ENCODE measurements at places on chromosomes 2 and 18.

DNA sequence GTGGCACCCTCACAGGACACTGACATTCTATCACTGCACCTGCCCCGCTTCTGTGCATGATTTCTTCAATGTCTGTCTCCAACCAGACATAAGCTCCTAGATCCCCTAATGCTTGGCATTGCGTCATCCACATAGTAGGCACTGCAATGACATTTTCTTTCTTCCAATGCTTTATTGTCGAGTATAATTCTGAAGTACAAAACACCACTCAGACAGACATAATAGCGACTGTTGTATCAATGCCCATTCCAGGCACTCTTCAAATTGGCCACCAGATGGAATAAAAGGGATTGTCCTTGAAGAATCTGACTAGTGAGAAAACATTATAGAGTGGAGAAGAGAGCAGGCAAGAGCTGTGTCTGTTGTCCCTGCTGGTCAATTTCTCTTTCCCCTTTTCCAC, 89.0 kb downstream of the LPIN1 start:
- no peak for DNase-seq

DNA sequence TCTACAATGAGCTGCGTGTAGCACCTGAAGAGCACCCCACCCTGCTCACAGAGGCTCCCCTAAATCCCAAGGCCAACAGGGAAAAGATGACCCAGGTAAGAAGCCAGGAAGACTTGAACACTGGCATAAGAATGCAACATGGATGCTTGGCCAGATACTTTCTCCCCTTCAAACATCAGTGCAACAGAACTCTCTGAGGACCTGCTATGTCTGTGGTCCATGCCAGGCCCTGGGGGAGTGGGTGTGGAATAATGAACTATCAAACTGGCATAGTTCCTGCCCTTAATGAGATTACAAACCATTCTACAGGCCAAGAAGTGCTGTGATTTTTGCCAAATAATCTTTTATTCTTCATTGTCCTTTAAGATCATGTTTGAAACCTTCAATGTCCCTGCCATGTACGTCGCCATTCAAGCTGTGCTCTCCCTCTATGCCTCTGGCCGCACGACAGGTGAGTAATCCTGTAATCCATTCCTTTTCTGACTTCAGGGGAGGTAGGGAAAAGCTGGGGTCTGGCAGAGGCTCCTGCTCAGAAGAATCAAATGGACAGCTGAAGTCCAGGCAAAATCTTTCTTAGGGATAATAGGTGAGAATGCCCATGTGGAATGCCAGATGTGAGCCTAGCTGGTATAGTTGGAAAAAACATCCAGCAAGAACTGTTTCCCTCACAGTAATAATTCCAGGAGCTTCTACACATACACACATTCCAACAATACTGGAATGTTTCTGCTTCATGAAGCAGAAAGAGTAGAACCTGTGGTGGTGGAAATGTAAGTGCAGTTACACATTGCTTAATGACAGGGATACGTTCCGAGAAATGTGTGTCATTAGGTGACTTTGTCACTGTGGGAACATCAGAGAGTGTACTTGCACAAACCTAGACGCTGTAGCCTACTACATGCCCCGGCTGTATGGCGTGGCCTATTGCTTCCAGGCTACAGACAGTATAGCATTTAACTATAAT, 16.2 kb downstream of the ACTG2 start:
- no peak for DNase-seq

DNA sequence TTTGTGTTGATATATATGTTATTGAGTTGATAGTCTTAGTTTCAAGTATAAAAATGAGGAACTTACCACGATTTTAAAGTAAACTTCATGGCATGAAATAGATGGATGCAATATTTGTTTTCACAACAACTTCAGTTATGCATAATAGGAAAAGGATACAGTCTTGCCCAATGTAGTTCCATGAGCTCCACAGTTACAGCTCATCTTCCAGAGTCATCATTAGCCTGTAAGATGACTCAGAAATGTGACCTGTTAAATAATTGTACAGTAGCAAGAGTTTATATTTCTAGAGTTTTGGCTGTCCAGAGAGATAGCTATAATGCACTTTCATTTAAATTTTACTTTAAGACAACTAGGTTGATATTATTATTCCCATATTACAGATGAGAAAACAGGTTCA, 80.9 kb upstream of the ARHGAP28 start:
- DNase-seq, result no peak

GRCh38 chr18:76490670-76491472, 4.2 kb downstream of the ZNF516 start:
- no peak for DNase-seq

GRCh38 chr2:10446631-10447030, 1.5 kb downstream of the ODC1 start:
- no peak for DNase-seq

GRCh38 chr18:31402026-31402373, 25.4 kb downstream of the DSG4 start:
- DNase-seq, result no peak

GRCh38 chr2:161436411-161436810, 20.3 kb downstream of the TBR1 start:
- DNase-seq, result no peak

GRCh38 chr2:177675350-177675821, 282.8 kb downstream of the AGPS start:
- DNase-seq, result no peak

- DNase-seq, result no peak
Observed at GRCh38 chr2:164868563-164869419, 27.2 kb upstream of the COBLL1 start.

GRCh38 chr2:237259201-237259600, 154.8 kb downstream of the COL6A3 start:
- no peak for DNase-seq

DNA sequence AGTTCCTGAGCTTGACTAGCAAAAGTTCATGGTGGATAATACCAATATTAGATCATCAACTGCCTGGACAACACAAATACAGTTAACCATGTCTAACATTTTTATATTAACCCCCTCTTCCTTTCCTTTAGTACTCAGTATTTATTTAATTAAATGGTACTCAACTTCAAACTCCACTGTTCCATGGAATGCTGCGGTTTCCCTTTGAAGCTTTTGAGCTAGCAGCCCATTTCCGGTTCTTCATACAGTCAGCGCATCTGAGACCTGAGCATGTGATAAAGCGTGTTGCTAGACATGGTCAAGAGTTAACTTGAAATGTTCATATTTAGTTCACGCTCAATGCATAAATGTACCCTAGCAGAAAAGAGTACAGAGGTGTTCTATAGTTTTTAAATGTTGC, 278.4 kb downstream of the ALPK2 start:
- DNase-seq, result no peak

- no peak for DNase-seq
Observed at GRCh38 chr2:9985531-9986328, 34.2 kb downstream of the GRHL1 start.

DNA sequence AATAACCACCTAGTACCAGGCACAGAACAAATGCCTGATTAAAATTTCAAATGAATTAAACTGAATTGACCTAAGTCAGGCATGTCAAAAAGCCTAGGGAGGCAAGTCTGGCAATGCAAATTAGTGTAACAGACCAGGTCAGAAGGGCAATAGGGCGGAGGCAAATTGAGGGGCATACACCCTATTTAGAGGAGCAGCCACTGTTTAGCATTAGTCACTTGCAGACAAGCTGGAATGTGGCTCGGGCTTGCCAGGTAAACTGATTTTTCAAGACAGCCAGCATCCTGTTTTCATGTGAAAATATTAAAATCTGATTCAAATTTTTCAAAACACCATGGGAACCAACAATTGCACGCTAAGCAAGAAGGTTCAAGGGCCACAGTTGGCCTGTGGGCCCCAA, 160.3 kb downstream of the EN1 start:
- no peak for DNase-seq

- no peak for DNase-seq
Observed at GRCh38 chr2:62540408-62541168, 34.6 kb upstream of the TMEM17 start.

DNA sequence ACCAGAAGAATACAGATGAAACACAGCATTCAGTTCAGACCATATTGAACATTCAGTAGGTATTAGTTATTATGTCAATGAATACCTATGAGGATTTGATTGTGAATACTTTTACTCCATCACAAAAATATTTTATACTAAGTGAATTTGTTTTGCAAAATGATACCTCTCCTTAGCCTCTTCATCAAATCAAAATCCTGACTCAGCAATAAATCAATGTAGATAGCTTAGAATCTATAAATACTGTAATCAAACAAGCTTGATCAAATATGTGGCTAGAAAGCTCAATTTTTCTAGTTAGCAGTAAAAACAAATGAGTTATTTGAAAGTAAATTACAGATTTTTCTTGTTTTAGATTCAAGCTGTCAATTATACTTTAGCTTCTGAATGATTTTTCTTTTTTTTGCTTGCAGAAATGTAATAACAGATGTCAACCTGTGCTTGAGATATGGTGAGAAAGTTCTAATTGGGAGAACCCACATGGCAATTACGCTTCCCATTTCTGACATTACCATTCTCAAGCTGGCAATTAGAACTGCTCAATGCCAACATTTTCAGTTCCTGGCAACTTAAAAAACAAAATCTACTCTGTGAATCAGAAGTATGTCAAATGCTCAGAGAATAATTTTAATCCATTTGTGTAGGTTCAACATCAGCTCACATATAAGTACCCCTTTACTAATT, 109.6 kb downstream of the PRELID3A start:
- no peak for DNase-seq

- no peak for DNase-seq
Observed at GRCh38 chr2:60710707-60711106, 45.4 kb upstream of the PAPOLG start.

DNA sequence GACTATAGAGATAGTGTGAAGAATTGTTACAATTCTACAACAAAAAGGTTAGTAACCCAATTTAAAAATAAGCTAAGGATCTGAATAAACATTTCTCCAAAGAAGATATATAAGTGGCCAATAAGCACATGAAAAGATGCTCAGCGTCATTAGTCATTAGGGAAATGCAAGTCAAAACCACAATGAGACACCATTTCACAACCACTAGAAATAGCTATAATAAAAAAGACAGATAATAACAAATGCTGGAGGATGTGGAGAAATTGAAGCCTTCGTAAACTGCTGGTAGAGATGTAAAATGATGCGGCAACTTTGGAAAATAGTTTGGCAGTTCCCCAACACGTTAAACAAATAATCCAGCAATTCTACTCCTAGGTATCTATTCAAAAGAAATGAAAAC, 366.5 kb upstream of the POU3F3 start:
- no peak for DNase-seq

DNA sequence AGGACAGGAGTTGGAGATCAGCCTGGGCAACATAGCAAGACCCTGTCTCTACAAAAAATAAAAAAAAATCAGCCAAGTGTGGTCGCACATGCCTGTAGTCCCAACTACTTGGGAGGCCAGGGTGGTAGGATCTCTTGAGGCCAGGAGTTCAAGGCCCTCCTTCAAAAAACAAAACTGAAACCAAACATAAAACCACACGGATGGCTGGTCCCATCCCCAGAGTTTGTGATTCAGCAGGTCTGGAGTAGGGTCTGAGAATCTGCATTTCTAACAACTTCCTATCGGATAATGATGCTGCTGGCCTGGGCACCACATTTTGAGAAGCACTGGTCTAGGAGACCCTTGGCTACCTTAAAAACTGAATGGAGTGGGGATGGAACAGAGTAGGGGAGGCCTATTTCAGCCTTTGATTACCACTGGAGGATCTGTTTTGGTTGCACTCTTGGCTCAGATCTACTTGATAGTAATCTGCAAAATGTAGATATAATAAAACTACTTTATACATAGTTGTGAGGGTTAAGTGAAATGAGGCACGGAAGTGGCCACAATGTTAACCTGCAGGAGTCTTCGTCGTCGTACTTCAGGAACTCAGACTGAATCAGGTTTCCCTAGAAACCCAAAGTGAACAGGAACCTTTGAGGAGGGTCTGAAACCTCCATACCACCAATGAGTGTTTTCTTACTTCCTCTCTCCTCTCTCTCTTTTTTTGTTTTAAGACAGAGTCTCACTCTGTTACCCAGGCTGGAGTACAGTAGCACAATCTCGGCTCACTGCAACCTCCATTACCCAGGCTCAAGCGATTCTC, 25.5 kb upstream of the NFE2L2 start:
- no peak for DNase-seq

DNA sequence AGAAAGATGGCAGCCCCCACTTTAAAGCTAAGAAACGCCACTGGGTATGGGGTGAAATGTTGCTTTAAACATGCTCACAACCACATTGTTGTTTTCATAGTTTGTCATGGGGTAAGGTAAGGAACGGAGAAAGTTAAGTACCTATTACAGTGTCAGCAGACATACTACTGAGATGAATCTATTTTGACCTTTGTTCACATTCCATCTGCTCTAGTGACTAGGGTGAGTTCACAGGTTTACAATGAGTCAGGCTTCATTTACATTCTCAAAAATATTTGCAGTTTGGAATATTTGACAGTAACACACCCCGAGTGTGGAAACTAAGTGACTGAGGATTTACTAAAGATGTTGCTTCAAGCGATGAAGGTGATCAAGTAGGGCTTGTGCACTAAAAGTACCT, 428.7 kb upstream of the ACVR2A start:
- no peak for DNase-seq

GRCh38 chr2:219002395-219003266, 9.4 kb upstream of the CRYBA2 start:
- no peak for DNase-seq

GRCh38 chr18:67995769-67996168, 479.2 kb upstream of the DSEL start:
- no peak for DNase-seq

GRCh38 chr2:102422910-102423309, at the start of gene IL18RAP:
TSS of gene IL18RAP (plus strand) at chr2:102423160. CDS start at chr2:102423278, 118 bp downstream.
- DNase-seq, result no peak

DNA sequence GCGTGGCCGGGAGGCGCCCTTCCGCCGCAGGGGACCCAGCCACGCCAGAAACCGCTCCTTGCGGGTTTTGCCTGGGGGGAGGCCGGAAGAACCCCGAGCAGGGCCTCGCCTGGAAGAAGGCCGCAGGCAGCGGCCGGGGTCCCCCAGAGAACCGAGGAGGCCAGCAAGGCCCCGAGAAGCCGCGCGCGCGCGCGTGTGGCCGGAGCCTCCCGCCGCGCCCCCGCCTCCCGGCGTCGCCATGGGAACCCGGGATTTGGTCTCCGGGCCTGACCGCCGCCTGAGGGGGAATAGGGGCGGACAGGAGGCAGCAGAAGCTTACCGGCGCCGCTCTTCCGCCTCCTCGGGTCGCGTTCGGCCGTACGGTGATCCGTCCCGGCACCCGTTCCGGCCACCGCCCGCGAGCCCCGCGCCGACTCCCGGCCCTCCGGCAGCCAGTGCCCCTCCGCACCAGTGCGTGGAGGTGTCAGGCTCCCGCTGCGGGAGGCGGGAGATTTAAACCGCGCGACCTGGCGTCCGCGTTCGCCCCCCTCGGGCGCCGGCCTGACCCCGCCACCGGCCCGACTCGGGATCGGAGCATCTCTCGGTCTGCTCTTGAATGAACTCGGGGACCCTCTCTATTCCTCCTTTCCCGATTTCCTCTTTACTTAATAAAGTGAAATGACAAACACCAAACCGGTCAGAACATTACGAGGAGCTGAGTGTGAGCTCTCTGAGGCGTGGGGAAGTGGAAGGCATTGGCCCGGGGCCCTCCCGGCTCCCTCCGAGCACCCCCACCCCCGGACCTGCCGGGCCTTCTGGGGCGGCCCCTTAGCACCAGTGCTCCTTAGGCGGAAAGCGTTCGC, at the start of gene ICA1L:
Gene ICA1L (minus strand): TSS at position 467 of the 842 bp plus-strand sequence. CDS start 42,757 bp downstream, outside the sequence.
- peak; percentile 27 for DNase-seq

- no peak for DNase-seq
Observed at GRCh38 chr2:73704285-73704684, 32.9 kb downstream of the TPRKB start.

GRCh38 chr2:25587361-25587760, 86.0 kb downstream of the DTNB start:
- no peak for DNase-seq

- no peak for DNase-seq
Observed at GRCh38 chr18:26432651-26433424, 115.5 kb downstream of the KCTD1 start.

GRCh38 chr2:236627841-236628240, 58.2 kb downstream of the ACKR3 start:
- DNase-seq, result no peak

Measured in activated CD4-positive, CD25-positive, alpha-beta regulatory T cell treated with anti-CD3 and anti-CD28 coated beads, Interleukin-2, amount 50 U/mL, for 16 hours (primary cell).